ENCODE measurements at places on chromosomes 4 and X.
A peak's percentile ranks its signal among the peaks of the same experiment; 100 is the strongest.

DNA sequence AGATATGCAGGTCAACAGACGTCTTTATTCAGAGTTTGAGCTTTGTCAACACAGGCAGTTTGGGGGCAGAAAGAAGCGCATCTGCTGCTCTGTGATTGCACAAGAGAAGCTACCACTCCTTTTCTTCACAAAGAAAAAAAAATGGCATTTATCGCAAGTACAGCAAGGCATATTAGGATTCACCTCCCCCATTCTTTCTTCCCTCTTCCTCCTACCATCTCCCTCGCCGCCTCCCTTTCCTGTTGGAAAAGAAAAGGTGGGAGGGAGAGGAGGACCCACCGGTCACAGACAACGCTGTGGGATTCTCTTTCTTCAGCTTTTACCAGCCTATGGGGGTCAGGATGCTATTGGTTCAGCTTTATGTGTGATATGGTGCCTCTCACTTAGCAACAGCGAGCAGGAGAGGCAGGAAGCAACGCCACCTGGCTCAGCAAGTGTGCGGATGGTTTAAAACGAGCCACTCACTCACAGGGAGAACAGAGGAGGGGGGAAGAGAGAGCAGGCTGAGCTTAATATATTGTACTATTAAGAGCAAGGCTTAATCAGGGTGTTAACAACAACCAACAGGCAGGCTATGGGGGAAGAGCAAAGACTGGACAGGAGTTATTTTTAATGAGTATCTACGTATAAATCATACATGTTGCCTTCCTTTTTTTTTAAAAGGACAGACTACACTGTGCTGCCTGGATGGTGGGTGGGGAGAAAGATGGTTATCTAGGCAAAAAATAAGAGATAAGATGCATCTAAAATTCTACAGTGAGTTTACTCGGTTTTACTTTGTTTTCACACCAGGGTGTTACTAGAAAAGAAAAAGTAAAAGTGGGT lies 104.7 kb downstream of the MAML3 start:
- peak; percentile 86 for DNase-seq

- peak; percentile 74 for DNase-seq
Measured at GRCh38 chr4:147284256-147284835, 196.6 kb upstream of the EDNRA start.

- no peak for DNase-seq
Measured at GRCh38 chr4:39883646-39884045, 94.1 kb downstream of the PDS5A start.

DNA sequence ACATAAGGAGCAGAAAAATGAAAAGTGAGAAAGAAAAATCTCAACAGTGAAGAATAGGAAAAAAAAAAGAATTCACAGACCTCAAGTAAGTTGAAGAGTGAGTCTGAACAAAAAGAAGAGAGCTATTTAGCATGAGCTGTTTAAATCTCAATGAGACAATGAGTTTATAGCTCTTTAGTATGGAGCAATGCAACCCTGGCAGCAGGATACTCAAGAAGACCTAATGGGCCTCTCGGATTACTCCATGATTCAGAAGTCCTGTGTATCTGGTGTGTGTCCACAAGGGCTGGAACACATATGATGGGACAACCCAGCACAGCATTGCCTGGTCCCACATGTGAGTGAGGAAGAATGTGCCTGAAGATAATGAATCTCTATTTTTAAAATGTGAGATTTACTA lies 563.1 kb upstream of the INTU start:
- no peak for DNase-seq

DNA sequence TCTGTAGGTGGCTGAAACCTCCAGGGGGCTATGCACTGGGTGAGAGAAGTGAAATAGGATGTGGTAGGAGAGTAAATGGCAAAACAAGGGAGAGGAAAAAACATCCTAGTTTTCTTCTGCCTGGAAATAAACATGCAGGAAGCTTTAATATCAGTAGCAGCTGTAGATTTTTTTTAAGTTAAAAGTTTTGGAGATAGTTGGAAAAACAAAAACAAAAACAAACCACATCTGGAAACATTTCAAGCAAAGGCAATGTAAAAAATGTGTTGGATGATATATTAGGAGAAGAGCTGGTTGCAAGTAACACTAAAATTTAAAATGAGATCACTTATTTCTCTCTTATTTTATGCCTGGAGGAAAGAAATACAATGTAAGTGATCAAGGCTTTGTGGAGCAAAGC lies 388.0 kb downstream of the SPRY1 start:
- DNase-seq: no peak

GRCh38 chr4:24666816-24667477 lies 82.6 kb upstream of the DHX15 start:
- no peak for DNase-seq

GRCh38 chr4:150108691-150109090 lies 30.4 kb downstream of the DCLK2 start:
- no peak for DNase-seq

- DNase-seq: no peak
Measured at GRCh38 chr4:55801498-55801897, 18.1 kb upstream of the EXOC1L start.
